ENCODE measurements at places on chromosomes 4 and X.

- no peak for DNase-seq
Measured at GRCh38 chr4:41320786-41321185, 64.1 kb downstream of the UCHL1 start.

GRCh38 chr4:98864560-98864959 lies 64.4 kb downstream of the EIF4E start:
- no peak for DNase-seq

GRCh38 chrX:82237328-82237727 lies 1035.4 kb downstream of the SH3BGRL start:
- no peak for DNase-seq

GRCh38 chr4:8439914-8440491 lies 520 bp downstream of the ACOX3 start:
- DNase-seq = no peak

DNA sequence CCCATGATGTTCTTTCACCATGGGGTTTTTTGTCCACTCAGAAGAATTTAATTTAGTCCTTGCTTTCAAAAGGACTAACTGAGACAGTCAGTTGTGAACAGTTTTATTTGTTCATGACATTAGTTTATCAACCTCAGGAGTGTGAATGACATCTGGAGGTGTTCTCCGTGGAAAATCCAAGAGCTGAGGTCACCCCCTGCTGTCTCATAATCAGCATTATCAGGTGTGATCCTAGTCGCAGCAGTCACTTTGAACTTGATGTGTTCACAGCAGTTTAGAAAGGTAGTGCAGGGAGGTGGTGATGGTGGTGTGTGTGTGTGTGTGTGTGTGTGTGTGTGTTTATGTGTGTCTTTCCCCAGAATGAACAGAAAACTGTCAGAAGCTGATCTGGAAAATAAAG lies 1760.8 kb upstream of the PCDH10 start:
- DNase-seq = no peak

Measured in CD8-positive, alpha-beta T cell (primary cell).